ELR (cell line): ENCODE measurements at places on chromosomes 2 and 18.

DNA sequence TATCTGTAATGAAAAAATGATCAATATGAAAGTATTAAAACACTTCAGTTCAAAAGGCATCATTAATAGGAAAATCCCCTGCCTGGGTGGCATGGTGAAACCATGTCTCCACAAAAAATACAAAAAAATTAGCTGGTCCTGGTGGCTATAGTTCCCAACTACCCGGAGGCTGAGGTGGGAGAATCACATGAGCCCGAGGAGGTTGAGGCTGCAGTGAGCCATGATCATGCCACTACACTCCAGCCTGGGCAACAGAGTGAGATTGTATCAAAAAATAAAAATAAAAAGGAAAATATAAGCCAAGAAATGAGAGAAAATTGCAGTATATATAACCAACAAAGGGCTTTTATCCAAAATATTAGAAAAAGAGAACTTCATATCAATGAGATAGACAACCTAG lies 71.6 kb upstream of the MYCN start:
- no peak for DNase-seq

DNA sequence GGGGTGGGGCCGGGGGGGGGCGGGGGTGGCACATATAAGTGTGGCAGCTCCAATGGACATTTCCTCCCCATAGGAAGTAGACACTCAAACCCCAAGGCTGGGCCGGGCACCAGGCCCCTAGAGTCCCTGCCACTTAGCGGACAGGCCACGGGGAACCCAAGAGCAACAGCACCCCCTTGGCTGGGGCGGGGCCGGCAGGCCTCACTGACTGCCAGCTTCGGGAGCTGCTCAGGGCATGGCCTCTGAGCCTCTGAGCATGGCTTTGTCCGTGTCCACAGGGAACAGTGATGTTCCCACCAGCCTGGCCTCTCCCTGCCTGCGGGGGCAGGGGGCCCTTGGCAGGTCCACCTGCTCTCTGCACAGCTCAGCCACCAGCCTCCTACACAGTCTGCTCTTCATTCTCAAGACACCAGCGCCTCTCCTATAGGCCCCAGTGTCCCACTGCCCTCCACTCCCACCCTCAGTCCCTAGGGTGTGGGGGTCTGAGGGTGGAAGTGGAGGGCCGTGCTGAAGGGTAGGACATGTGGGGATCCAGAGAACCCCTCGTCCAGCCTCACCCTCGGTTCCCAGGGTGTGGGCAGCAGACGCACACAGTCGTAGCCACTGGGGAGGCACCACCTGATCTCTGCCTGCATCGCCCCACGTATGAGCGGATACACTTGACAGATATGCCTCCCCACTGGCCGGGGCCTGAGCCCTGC lies 106.7 kb downstream of the FAM210A start:
- DNase-seq = no peak

GRCh38 chr2:220855296-220855695 lies 716.8 kb downstream of the EPHA4 start:
- no peak for DNase-seq

- DNase-seq = no peak
Observed at GRCh38 chr2:99812426-99812825, 322.6 kb upstream of the REV1 start.

DNA sequence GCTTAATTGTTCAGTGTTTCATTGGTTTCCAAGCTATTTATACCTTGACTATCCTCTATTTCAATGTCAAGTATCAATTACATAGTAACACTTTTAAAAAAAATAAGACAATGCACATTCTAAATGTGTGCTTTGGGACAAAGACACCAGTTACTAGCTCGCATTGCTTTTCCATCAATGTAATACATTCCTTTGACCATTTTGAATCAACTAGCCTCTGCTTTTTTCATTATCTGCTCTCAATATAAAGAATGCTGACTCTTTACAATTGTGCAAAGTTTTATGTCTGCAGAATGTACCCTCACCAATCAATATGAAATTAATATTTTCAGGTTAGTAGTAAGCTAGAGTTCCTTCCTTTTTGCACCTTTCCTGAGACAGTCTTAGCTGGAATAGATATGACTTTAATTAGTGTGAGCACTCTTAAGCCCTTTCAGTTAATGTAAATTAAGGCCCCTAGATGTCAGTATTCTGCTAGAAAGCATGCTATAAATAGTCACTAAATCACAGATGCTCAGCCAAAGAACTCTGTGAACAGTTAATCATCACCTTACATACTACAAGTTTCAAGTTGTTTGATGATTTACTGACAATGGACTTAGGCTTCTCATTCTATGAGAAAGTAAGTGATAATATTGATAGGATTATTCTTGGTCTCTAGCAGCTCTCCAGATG lies 413.6 kb downstream of the PTH2R start:
- peak; percentile 10 for DNase-seq

DNA sequence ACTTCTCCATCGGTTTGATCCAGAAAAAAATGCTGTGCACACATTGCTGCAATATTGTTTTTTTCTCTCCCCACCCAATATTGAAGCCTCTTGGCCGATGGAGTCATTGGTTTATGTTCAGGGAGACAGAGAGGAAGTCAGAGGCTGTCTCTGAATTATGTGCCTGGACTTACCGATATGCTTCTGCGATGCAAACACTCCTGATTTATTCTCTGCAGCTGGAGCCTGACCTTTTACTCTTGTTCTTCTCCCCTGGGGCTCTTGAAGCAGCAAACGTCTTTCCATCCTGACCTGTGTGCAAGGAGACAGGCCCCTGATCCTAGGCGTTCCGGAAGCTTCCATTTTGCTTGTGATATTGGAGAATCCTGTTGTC lies 99.6 kb downstream of the PTGR3 start:
- no peak for DNase-seq

DNA sequence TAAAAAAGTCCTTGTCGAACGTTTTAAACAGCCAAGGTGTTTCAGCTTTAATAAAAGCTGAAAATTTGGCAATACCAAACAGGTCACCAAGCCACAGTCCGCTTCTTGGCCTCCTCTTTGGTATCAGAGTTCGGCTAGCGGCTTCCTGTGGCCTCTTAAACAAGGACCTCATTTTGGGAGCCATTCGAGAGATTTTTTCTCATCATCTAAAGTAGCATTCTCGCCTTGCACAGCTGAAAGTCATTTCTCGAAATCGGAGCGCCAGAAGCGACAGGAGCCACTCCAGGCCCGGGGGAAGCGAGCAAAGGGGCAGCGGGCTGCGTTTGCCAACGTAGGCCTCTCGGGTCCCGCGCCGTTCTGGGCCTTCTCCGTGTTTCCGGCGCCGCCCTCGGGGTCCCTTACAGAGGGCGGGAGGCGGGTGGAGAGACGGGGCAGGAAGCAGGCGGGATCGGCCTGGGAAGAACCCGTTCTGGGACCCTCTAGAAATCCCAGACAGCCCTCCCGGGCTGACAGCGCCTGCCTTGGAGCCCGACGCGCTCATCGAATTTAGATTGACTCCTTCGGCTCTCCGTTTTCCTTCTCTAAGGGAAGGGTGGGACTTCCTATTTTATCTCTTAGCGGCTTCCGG lies 522 bp upstream of the ZNF407 start:
- DNase-seq = peak; percentile 80

DNA sequence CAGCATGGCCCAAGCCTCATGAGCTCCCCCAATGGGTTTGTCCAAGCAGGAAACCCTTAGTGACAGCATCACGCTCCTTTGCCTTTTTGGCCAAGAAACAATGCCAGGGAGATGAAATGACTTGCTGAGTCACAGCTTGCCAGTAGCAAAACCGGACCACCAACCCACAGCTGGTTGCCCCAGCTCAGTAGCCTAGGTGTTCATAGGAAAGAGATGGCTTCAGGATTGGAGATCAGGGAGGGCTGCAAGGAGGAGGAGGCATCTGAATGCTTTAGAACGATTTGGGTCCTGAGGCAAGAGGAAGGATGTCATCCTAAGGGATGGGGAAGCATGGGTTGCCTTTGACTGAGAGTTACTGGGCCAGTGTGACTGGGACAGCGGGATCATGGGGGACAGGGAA lies 116.7 kb downstream of the CELF4 start:
- no peak for DNase-seq

DNA sequence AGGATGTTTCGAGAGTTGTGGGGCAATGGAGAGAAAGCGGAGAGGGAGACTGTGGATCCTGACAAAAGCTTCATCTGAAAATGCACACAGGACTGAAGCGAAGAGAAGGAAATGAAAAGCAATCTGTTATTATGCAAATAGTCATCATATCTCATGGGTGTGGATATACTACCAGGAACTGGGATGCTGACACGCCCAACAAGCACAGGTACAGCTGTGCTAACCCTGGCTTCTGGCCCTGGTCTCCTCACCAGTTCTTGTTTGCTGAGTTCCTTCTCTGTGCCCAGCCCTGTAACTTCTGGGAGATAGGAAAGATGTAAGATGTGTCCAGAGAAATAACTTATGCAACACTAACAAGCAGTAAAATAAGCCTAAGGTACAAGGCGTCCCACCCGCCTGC lies 358.8 kb downstream of the CMPK2 start:
- no peak for DNase-seq

DNA sequence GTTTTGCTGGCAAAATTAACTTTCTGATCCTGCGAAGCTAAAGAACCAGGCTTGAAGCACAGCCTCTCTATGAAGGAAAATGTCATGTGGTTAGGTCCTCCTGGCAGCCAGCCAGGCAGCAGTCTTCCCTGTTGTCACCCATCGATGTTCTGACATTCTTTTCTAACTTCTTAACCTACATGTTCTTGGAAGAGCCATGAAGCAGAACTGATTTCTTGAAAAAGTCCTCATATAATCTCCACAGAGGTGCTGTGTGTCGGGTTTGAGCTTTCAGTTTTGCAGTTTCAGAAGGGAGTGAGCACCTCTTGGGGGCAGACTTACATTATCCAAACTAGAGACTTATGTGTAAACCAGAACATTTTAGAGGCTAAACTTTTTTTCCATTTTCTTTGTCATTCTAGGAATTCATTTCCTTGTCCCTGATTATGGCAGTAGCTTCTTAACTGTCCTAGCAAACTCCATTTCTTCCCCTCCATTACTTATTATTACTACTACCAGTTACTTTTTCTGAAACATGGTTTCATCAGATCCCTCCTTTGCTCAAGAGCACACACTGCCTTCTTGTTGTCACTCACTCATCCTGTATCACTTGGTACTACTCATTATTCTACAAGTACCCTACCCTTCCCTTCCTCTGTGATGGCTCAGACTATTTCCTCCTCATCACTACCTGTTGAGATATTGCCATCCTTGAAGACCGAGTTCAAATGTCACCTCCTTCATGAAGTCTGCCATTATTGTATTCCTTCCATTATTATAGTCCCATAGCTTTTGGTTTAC lies 31.1 kb downstream of the DOK1 start:
- no peak for DNase-seq

GRCh38 chr2:109396202-109397180 lies 217.3 kb downstream of the SEPTIN10 start:
- peak; percentile 40 for DNase-seq

GRCh38 chr2:77725045-77725444 lies 202.9 kb upstream of the LRRTM4 start:
- no peak for DNase-seq

DNA sequence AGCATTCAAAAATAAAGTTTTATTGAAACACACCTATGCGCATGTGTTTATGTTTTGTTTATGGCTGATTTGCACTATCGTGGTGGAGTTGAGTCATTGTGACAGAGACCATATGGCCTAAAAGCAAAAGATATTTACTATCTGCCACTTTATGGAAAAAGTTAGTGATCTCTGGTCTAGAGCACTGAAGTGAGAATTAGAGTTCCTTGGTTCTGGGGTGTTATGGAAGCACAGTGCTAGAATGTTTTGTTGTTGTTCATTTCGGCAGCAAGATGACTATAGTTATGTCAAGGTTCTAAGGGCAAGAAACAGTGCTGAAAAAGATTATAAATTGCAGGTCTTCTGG lies 416.5 kb downstream of the SLC4A3 start:
- DNase-seq = no peak

DNA sequence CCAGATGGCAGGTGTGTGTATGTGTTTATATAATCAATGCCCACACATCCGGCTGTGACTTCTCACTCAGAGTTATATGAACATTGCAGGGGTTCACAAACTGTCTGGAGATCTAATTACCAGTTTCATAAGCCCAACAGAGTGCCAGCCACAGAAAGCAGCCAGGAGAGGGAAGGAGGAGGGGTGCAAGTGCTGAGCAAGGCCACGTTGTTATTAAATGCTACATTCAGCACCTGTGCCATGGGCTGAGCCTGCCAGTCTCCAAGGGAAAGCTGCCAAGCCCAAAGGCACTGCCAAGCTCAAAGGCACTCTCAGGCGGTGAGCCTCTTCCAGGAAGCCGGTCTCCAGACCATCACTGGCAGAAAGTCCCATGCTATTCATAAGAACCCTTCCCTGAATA lies 17.4 kb downstream of the XDH start:
- DNase-seq = no peak

DNA sequence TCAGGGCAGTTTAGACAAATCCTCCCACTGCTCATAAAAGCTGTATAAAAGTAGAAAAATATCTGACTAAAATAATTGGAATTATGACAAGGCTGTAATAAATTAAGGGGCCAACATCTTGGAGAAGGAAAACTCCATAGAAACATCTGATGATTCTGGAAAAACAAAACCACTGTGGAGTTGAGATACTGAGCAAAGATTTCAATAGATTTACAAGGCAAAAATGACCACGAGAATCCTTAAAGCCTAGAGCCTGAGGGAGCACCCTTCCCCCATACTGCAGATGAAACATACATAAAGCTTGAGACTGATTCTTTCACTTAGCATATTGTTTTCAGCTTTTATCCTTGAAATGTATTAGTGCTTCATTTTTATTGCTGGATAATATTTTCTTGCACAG lies 286.4 kb upstream of the MMADHC start:
- DNase-seq = no peak

- DNase-seq = peak; percentile 89
Observed at GRCh38 chr2:112092286-112093041, 37.4 kb downstream of the TMEM87B start.

GRCh38 chr2:216346781-216347180 lies 25.5 kb downstream of the MARCHF4 start:
- DNase-seq = no peak

DNA sequence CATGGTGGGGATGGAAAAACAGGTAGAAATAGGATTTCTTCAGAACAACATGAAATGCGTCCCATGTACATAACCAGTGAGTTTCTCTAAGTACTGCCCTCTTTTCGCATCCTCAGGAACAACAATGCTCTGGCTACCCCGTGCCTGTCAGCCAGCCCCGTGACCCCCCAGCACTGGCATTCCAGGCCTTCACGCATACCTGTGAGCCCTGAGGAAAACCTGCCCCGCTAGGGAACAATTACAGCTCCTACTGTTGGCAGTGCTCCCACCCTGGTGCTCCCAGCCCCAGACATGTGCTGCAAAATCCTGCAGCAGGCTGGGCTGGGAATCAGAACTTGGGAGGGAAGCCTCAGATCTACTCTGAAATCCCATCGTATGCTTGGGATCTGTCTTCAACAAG lies 9.1 kb downstream of the SMAD7 start:
- DNase-seq = no peak

DNA sequence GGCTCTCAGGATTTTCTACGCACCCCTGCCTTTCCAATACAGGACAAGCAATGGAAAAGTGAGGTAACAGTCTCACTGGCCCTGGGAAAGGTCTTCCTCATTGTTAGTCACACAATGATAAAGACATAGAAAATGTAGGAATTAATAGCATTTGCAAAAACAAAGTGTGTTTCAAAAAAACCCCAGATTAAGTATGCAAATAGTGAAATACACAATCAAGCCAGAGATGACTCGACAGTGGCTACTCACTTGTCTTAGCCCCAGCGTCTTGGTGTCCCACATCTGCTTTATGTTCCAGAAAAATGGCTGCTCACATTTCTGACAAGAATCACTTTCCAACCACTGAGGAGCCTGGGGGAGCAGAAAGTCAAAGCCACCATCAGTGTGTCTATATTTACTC lies 47.0 kb upstream of the AP1S3 start:
- DNase-seq = peak; percentile 85

- no peak for DNase-seq
Observed at GRCh38 chr2:205937211-205937610, 148.8 kb downstream of the INO80D start.

GRCh38 chr2:37394796-37395555 lies 50.5 kb downstream of the QPCT start:
- no peak for DNase-seq
